Hepatocyte (in vitro differentiated cells): ENCODE measurements at places on chromosomes 7 and 10.

GRCh38 chr7:16978358-16979244, 96.8 kb upstream of the AGR3 start:
- no peak for DNase-seq

- peak; percentile 75 for DNase-seq
Measured at GRCh38 chr7:92057375-92057774, 76.9 kb downstream of the CYP51A1 start.

DNA sequence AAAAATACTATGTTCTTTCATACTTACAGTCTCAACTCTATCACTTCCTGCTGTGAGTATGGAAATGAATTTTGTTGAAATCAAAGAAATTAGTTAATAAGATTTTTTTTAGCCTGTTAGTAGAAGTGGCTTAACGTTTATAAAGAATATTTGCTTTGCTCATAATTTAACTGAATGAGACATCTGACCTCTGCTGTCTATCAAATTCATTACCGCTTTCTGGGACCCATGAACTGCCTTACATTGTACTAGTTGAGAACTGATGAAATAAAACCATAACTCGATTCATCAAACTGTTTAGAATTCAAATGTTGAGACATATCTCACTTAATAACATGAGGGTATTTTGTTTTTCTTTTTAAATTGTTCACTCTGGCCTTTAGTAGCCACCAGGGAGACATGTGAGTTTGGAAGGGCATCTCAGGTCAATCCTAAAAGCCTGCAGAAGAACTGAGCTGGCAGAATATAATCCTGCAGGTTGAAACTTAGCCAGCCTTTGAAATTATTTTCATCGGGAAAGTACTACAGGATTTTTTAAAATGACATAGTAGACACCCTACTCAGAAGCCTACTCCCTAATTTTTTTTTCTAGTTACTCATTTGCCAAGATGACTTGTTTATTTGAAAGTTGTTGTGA, 78.7 kb downstream of the KIAA1217 start:
- DNase-seq, result no peak

GRCh38 chr7:158492367-158492764, 95.3 kb downstream of the PTPRN2 start:
- no peak for DNase-seq

DNA sequence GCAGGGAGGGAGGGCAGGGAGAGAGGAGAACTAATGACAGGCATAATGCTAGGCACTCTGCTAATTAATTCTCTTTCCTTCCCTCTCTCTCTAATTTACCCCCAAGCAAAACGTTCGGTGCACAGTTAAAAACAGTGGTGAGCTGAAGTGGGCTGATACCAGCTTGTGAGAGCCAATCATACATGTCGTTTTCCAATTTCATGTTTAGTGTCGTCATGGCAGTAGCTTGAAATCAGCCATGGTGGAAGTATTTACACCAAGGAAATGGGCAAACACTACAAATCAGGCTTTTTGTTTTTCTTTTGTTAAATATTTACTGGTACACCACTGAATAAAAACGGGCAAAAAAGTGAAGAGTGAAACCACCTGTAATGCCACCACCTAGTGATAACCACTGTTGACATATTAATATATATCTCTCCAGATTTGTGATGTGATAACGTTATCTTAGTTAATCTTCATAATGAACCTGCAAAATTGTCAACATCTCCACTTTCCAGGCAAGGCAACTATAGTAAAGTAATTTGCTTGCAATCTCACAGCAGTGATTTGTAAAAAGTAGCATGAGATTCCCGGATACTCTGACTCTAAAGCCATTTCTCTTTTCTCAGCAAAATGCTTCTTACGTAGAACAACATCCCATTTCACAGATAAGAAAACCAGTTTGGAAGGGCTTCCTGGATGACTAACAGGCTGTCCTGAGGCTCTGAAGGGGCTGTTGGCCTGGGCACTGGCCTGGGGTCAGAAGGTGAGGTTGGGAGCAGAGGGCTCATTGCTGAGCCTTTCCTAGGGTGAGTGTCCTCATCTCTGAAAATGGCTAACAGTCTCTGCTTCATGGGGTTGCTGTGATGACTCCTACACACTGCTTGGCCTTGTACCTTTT, 83.7 kb downstream of the ATXN7L1 start:
- DNase-seq, result no peak

- DNase-seq, result no peak
Measured at GRCh38 chr10:93604146-93604545, 3.1 kb upstream of the RBP4 start.

DNA sequence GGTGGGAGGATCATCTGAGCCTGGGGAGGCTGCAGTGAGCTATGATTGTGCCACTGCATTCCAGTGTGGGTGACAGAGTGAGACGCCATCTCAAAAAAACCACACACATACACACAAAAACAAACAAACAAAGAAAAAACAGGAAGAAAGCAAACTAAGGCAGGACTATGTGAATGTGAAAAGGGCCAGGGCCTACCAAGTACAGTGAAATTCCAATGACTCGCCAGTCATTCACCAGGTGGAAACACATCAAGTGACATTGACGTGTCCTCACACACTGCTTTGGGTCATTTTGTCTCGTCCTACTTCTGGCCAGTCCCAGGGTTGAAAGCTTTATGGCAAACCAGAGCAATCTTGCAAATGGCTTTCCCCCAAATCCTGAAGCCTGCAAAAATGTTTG, 79.9 kb downstream of the HIP1 start:
- no peak for DNase-seq

GRCh38 chr7:157194948-157195347, 56.2 kb downstream of the UBE3C start:
- no peak for DNase-seq

DNA sequence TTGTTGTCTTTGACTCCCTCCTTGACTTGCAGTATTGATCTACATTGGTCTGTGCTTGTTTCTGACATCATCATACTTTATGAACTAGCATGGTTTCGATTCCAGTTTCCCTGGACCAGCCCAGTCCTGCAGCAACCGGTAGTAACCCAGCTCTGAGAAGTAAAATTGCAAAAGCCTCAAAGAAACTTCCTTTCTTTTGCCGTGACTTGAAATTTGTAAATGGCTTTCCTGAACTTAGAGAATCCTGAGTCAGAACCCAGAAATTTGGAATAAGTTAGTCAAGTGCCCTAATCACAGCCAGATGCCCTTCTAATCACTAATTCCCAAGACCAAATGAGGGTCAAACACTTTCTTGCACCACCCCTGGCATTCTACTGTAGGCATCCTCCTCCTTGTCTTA, 15.0 kb downstream of the TAS2R60 start:
- no peak for DNase-seq

DNA sequence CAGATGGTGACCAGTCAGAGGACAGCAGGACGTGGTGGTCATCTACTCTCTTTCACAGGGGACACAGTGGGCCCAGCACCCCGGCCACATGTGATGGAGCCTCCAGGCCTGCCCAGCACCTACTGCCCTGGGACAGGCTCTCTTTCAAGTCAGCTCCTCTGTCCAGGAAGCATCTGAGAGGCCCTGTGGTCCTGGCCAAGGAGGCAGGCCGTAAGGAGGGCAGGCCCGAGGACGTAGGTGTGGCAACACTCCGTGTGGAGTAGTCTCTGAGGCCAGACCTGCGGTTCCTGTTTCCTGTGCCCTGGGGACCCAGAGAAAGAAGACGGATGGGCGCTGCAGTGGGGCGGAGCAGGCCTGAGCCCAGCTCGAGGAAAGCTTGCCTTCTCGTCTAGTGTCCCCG, 179.2 kb downstream of the EBF3 start:
- DNase-seq, result no peak

GRCh38 chr7:26153241-26153822, 1.3 kb downstream of the NFE2L3 start:
- no peak for DNase-seq

- no peak for DNase-seq
Measured at GRCh38 chr10:100744987-100745881, at the start of gene PAX2. PAX2 (plus strand) TSS chr10:100745582; CDS start chr10:100746261, 679 bp downstream.

DNA sequence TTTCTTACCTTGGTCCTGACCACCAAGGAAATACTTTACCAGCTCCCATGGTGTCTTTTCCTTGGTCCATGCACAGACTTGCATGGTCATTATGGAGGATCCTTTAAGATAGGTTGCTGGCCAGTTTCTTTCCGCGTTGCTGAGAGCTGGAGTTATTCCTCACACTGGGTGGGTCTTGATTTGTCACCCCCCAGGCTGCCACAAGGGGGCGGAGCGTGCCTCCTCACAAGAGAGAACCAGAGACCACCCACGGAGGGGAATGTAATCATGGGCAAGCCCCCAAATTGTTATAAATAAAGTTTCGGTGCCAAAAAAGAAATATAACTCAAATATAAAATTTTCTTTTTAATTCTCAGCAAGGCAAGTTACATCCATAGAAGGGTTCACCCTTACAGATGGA, 10.5 kb upstream of the TRIM24 start:
- no peak for DNase-seq

DNA sequence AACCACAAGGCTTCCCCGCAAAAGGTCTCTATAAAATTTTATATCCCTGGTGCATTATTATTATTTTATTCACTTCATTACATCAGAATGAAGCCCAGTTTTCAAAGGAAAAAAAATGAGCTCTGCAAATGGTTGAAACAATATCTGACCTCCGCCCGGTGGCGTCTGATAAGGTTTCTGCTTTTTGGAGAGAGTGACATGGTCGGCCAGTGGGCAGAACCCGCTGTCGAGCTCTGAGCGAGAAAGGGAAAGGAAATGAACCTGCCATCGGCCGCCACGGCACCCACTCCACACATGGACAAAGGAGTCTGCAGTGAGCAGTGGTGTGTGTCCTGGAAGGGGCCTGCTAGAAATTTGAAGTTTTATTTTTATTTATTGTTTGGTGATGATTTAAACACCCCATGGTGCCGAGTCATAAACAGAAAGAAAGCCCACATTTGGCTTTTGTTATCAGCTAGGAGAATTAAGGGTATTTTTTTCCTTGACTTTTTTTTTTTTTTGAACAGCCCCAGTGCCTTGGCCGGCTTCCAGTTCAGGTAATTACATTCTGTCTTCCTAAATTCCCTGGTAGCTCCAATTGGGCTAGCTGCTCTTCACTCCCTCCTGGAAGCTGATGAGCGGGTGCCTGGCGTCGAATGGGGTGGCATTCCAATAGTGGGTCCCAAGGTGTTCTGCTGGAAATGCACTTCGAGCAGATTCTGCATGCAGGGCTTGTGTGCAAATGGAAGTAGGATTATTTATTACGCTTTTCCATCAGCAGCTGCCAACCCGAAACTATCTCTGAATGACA, 149.4 kb upstream of the MKI67 start:
- DNase-seq, result no peak

DNA sequence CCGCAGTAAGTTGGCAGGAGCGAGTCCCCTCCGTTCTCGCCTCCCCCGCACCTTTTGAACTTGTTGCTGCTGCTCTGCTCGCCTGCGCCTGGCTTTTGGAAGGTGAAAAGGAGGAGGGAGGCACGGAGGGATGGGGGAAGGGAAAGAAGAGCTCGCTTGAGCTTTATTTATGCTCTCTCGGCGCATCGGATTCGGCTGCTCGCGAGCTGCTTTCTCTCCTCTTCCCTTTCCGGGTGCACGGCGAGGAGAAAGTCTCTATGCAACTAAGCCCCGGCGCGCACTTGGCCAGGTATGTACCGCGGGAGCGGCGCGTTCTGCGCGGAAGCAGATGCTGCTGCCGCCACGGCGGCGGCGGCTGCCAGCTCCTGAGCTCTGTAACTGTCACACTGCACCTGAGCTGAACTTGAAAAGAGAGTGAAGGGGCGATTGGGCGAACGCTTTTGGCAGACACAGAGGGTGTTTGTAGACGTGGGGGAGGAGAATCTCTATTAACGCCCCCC, 551 bp downstream of the KCND2 start:
- DNase-seq, result peak; percentile 69

DNA sequence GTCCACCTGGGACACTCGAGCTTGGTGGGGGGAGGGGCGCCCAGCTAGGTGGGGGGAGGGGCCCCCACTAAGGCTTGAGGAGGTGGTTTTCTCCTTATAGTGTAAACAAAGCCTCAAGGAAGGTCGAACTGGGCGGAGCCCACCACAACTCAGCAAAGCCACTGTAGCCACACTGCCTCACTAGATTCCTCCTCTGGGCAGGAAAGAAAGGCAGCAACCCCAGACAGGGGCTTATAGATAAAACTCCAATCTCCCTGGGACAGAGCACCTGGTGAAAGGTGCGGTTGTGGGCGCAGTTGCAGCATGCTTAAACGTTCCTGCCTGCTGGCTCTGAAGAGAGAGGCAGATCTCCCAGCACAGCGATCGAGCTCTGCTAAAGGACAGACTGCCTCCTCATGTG, 133.1 kb downstream of the SNX13 start:
- DNase-seq, result no peak

- DNase-seq, result no peak
Measured at GRCh38 chr10:112231602-112232400, 48.2 kb upstream of the GPAM start.

- no peak for DNase-seq
Measured at GRCh38 chr10:122503012-122503411, 41.7 kb downstream of the HTRA1 start.

- DNase-seq, result peak; percentile 12
Measured at GRCh38 chr10:11245510-11245909, 227.8 kb downstream of the CELF2 start.

GRCh38 chr10:81944609-81945008, 69.6 kb downstream of the NRG3 start:
- no peak for DNase-seq

DNA sequence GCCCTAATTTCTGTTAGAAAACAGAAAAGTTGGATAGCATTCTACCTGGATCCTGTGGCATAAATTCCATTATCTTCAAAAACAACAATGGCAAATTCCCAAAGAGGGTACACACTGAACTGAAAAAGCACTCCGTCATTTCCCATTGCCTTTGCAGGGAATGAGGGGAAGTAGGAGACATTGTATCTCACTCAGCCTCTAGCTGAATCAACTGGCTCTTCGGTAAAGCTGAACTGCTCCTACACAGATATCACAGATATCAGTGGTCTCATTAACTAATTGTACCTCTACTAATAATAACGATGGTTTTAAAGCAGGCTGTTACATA, 64.2 kb upstream of the PRKAR2B start:
- no peak for DNase-seq

DNA sequence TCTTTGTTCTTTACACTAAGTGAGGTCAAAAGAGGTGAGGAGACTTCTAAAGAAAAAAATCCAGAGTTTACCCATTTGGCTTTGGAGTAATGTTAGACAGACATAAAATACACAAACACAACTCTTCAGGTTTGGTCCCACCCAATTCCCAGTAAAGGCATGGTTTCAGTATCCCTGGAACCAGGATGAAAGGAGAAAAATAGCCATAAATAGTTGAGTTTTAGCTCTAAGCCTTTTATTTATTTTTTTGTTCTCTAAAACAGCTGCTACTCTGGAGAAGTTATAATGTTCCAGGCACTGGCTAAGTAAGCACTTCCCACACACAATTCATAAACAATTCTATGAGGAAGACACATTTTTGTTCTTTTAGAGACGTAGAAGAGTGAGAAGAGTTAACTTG, 4.0 kb downstream of the ABCB1 start:
- no peak for DNase-seq

- DNase-seq, result no peak
Measured at GRCh38 chr7:122748195-122748594, 45.5 kb upstream of the RNF148 start.
